ENCODE measurements at places on chromosomes 3 and 15.
A peak's percentile ranks its signal among the peaks of the same experiment; 100 is the strongest.

- no peak for DNase-seq
Measured at GRCh38 chr3:133934073-133934970, 38.6 kb upstream of the RAB6B start.

- peak; percentile 70 for DNase-seq
Measured at GRCh38 chr3:150721285-150722130, 17.8 kb upstream of the ERICH6 start.

DNA sequence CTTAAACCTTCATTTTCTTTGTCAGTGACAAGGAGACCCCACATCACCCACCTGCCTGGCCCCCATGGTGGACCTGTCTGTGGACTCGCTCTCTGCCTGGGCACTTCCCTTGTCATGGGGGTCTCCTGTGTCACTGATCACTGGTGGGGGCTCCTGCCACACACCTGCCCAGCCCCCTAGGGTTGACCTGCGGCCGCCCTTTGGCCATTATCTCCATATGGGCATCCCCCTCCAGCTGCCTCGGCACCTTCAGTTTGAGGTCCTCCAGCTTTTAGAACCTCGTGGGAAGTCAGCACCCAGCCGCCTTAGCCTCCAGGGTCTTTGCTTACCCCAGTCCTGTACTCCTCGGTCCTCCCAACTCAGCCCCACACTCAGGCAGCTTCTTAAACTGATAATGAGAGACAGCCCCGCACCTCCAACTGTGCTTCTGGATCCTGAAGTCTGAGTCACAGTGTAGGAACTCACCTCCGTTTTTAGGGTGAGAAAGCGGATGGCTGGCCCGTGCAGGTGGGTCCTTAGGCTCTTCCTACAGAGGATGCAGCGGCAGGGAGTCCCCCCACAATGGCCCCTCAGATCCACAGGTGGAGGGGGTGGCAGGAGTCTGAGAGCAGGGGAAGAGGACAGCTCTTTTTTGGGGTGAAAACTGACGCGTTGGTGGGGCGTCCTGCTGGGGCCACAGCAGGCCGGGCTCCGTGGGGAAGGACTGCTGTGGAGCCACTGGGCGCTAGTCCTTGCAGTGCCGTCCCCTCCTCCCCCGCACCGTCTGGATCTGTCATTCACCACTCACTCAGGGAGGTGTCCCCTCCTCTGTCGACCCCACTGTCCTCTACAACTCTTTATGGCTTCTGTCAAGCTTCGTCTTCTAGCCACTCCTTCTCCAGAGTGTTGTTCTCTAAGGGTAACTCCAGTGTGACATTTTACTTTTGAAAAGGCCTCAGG lies 8.7 kb upstream of the PRR23E start:
- no peak for DNase-seq

DNA sequence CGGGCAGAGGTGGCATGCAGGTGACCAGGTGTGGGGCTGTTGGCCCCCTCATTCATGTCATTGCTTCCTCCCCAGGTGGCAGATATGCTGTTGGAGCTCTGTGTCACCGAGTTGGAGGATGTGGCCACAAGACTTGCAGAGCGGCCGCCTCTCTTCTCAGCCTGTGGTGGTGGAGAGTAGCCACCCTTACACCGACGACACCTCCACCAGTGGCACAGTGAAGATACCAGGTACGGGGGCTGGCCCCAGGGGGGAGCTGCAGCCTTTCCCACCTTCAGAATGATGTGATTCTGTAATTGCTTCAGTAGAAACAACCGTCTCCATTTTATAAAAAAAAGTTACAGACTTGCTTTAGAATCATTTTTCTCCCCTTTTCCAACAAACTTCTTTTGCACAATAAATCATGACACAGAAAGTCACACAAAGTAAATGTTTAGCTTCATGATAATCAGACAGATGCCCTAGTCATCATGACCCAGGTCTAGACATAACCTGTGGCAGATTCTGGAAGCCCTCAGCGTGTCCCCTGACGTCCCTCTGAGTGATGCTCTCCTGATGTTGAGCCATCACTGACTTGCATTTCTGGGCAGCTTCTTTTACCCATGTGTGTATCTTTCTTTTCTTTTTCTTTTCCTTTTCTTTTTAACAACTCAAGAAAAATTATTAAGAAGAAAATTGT lies 76.0 kb upstream of the FAN1 start:
- DNase-seq = no peak

- no peak for DNase-seq
Measured at GRCh38 chr15:94584833-94585244, 353.5 kb downstream of the MCTP2 start.

- DNase-seq = peak; percentile 54
Measured at GRCh38 chr15:49282366-49282765, 112.3 kb downstream of the GALK2 start.

DNA sequence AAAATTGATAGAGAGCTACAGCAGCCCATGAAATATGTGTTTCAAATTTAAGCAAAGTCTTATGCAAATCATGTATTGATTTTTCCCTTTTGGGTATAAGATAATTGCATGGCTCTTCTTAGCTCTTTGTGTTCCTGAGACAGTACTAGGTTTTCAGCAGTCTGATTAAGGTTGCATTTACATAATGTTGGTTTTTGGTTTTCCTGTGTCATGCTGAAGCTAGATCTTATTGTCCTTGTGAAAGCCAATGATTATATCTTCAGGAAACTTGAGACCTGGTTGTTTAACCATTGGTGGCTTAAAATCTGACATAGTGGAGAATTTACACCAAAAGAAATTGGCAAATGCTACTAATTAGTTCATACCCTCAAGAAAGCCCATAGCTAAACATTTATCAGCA lies 392.6 kb downstream of the ZPLD1 start:
- DNase-seq = no peak

DNA sequence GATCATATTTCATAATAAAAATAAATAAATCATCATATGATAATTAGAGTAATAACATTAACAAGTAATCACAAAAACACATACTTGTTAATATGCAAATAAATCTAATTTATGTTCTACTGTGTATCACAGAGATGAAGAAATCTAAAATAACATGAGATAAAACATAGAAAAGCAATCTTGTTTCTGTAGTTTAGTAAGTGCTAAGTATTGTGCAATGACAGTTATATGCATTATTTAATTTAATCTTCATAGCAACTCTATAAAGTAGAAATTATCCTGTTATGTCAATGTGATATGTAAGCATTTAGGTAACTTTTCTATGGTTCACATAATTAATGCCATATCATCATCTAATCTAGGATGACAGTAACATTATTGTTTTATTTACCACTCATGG lies 108.2 kb upstream of the KCNMB2 start:
- DNase-seq = no peak

- DNase-seq = peak; percentile 80
Measured at GRCh38 chr15:66008940-66009562, 139.8 kb downstream of the RAB11A start.

GRCh38 chr3:105836533-105836932 lies 32.3 kb downstream of the CBLB start:
- peak; percentile 97 for DNase-seq

DNA sequence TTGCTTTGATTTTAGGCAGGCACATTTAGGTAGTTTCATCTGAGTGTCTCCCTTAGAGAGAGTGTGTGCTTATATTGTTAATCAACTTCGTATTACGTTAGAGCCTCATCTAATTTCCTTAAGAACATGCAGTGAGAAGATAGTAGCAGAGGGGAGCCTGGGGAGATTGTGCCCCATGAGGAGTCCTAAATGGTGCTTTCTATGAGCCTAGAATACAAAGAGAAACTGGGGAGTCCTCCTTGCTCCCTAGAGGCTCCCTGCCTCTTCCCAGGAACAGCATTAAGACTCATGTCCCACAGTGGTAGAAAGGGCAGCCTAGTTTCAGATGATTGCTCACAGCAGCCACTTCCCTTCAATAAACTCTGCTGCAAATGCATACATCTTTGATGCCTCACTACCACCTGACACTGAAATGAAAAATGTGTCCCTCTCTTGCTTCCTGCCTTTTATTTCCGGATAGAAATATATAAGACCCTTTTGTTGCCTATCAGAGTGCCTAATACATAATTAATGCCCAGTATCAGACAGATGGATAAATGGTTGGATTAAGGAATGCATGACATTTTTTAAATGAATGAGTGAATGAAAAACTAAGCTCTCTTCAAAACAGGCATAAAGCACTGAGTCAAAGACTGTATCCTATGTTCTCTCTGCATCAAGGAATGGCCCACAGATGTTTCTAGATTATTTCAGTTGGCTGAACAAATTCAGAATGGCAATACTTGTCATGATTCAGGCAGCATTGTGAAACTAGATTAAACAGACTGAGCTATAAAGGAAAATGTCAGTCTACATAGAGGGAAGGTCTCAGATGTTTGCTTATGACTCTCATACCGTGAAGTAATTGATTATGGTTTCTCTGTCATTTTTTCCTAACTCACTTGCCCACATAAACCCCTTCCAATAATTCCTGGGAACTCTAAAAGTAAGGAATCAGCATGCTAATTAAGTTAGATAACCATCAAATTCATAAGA lies 362.1 kb downstream of the LRRC3B start:
- DNase-seq = no peak

DNA sequence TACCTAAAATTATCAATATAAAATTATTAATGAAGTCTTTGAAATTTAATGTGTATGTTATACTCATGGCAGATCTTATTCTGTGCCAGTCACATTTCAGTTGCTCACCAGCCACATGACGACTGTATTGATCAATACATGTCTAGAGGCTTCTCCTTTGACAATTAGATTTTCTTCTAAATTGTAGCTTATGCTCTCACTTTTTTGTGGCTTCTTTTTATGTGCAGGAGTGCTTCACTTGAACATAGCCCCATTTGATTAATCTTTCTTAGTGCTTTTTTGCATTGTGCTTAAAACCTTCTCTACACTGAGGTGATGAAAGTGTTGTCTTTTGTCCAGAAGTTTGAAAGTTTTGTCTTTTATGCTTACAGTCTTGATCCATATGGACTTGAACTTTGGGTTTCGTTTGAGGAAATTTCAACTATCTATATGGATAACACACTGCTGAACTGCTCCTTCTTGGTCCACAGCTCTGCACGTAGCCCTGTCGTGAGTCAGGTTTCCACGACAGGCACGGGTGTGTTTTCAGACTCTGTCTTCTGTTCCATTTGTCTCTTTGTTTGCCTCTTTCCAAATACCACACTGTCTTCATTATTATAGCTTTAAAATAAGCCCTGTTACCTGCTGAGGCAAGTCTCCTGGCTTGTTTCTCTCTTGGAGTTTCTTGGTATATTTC lies 393.9 kb upstream of the CFAP20DC start:
- DNase-seq = no peak

- no peak for DNase-seq
Measured at GRCh38 chr3:49611291-49611690, 57.0 kb downstream of the BSN start.

DNA sequence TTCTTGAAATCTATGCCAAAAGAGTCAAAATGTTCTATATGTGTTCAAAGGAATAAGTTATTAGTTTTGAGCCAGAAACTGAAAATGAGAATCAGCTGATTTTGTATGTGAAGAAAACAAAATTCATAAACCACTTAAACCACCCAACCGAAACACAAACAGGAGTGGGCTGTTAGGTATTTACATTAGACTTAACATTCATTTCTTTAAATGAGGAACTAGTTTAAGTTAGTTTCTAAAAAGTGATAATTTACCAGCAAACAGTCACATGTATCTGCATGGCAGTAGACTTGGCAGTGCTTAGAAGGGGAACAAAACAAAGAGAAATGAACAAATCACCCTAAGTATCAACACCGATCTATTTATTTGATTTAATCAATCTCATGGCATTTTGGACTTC lies 128.0 kb downstream of the GMNC start:
- DNase-seq = no peak

- peak; percentile 52 for DNase-seq
Measured at GRCh38 chr3:119559441-119559963, at the start of gene CD80. TSS of gene CD80 (minus strand) at chr3:119559614. CDS start at chr3:119557728, 1,886 bp downstream.

DNA sequence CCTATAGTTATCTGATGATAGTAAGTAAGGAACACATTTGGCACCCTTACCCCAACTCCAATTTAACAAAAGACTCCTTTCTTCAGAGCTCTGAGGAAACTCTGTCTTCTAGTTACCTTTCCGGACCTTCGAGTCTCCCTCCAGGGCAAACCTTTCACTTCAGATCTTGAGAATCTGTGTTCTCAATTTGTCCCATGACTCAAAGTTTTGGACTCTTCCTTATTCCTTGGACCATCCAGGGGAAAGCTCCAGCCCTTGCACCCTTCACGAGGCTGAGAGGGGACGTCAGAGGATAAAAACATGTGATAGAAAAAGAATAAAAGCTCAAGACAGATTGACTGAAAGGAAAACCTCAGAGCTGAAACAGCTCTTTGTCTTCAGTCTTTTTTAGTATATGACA lies 76.9 kb downstream of the CTNNB1 start:
- no peak for DNase-seq

DNA sequence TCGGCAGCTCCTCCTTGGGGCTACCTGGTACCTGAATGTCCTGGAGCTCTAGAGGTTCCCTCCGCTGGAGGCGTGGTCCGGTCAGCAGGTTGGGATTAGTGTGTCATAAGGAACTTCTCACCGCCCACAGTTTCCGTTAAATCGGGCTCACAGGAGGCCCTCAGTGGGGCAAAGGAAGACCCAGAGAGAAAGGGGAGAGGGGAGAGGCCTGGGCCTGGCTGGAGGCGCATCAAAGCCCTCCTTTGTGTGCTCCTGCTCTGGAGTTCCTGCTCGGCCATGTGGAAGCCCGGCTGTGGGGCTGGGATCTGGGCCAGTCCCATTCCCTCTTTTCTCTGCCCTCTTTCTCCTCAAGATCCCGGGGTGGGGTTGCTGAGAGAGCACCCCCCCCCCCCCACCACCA lies at the start of gene RLBP1:
TSS of gene RLBP1 (minus strand) at position 37 of the 400 bp plus-strand sequence. CDS start 2,604 bp downstream, outside the sequence.
- DNase-seq = no peak

GRCh38 chr15:90419738-90420406 lies 31.8 kb downstream of the IQGAP1 start:
- peak; percentile 89 for DNase-seq

DNA sequence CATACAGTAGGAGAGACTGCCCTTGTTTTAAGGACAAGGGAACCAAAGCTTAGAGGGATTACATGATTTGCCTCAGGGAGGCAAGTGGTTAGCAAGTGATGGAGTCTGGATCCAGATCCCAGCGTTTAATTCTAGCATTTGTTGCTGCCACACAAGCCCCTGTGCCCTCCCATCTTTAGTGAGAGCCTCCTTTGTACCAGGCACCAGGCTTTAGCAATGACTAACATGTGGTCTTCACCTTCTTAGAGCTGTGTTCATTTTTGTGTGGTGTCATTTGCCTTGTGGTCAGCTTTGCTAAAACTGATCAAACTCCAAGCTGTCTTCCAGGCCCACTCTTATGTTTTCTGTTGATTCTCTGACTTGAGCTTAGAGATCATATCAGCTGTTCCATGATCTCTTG lies 290.5 kb downstream of the RPLP1 start:
- no peak for DNase-seq

- no peak for DNase-seq
Measured at GRCh38 chr3:188306435-188307005, 152.6 kb downstream of the LPP start.

Data from fibroblast of mammary gland (primary cell).